ENCODE measurements at places on chromosomes 4 and X.

GRCh38 chr4:37721995-37722638 is 35.9 kb upstream of the RELL1 start:
- no peak for DNase-seq

- DNase-seq: no peak
Observed at GRCh38 chr4:55396308-55397125, 760 bp downstream of the TMEM165 start.

DNA sequence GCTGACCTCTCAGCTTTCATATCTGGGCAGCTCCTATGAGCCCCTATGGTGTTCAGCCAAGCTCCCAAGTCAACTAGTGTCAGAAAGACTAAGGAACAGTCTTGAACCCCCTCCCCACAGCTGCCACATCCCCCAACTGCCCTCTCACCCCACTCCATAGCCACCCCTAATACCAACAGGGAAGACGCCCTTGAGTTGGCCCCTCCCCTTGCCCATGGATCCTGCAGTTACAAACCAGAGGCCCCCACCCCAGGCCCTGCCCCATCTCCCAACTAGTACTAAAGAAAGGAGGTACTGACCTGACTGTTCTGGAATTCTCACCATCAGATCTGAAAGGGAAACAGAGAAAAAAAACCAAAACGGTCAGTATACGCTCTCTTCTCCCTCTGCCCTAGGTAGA is 10.2 kb upstream of the IQSEC2 start:
- no peak for DNase-seq

GRCh38 chrX:118286066-118286762 is 59.7 kb upstream of the WDR44 start:
- no peak for DNase-seq

DNA sequence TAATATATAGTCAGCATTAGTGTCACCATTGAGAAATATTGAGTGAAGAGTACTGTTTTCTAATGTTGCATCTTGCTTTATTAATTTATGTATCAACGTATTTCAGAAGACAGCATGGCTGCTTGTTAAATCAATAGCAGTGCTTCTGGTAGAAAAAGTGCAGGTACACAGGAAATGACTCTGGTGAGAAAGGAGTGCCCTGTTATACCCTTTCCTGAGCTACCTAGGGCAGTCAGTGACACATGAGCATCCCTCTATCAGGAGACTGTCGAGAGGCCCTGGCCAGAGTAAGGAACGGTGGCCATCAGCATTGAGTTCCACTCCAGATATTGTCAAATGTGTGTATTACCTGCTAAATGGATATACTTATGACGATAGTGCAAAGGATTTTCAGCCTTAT is 42.1 kb downstream of the SCML1 start:
- DNase-seq: no peak

DNA sequence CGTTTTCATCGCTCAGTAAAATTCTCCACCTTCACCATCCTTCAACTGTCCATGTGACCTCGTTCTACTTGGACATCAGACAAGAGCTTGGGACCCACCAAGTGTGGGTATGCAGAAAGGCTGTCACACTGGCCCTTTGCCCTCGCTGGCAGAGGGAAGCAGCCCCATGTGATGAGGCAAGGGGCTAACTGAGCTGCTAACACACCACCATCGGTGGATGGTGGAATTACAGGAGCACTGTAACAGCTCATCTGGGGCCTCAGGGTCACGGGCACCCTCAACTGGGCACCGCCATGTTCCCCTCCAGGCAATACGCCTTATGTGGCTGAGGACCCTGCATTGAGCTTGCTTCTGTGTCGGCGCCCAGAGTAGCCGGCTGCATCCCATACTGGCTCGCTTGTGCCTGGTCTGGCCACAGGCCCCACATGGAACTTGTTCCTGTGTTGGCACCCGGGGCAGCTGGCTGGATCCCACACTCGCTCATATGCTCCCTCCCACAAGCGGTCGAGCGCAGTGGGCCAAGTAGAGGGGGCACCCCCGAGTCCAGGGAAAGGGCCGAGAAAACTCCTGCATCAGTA is 109.5 kb downstream of the TAB3 start:
- no peak for DNase-seq

DNA sequence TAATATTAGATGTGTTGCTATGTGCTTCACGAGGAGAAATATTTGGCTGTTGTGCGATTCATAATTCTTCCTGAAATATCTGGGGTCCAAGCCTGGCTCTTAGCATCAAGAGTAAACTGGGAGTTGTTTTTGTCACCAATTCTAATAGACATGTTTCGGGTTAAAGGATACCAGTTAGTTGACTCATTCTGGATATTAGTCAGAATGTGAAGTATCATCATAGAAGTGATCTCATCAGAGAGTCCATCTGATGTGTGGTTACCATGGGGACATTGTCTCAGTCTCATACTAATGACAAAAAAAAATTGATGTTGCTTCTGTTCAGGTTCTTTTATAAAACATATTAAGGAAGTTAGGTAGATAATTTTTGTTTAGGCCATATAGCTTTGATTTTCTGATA is 57.2 kb upstream of the MTMR1 start:
- peak; percentile 37 for DNase-seq

- peak; percentile 79 for DNase-seq
Observed at GRCh38 chrX:13151828-13152517, 107.6 kb upstream of the FAM9C start.

DNA sequence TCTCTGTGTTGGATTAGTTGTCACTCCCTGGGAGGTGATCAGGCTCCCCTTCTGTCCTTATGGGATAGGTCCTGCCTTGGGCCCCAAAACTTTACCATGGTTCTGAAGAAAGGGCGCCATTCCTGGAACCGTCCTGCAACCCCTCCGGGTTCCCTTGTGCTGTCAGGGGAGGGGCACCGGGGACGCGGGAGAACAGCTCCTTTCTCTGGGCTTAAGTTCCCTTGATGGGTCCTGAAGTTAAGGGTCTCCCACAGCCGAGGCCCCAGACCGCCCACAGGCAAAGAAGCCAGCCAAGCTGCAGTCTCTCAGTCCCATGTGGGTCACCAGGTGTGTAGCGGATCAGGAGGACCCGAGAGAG is 44.8 kb downstream of the UGT2A3 start:
- DNase-seq: no peak

DNA sequence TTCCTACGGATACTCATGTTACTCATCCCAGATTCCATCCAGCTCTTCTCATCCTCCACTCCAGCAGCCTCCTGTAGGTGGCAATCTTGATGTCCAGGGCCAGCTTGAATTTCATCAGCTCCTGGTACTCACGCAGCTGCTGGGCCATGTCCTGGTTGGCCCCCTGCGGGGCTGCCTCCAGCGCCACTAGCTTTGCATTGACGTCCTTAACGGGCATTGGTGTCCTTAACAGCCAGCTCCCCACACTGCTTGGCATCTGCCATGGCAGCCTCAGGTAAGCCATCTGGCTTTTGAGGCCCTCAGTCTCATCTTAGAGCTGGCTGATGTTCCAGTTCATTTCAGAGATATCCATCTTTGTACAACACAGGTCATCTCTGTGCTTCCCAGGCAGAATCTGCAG is 223.7 kb downstream of the FGF13 start:
- DNase-seq: no peak

DNA sequence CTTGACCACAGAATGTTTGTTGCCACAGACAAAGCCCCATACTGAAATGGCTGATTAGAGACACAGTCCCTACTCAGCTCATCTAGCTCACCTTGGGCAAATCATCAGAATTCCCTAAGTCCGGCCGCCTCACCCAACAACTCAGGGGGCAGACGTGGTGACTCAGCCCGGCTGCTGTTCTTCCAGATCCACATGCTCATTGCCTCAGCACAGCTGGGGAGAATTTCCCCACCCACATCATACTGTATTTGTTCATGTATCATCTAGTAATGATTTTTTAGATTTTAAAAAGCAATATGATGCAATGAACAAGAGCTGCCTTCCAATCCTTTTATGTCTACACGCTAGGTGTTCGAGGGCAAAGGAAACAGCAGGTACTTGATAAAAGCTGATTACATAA is 333.8 kb upstream of the TENM3 start:
- DNase-seq: no peak

DNA sequence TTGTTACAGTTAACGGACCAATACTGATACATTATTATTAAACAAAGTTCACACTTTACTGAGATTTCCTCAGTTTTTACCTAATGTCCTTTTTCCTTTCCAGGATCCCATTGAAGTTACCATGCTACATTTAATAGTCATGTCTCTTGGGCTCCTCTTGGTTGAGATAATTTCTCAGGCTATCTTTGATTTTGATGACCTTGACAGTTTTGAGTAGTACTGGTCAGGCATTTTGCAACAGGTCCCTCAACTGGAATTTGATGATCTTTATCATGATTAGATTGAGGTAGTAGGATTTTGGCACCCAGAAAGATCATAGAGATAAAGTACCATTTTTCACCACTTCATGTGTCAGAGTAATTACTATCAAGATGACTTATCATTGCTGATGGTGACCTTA is 53.8 kb downstream of the NDNF start:
- DNase-seq: no peak

DNA sequence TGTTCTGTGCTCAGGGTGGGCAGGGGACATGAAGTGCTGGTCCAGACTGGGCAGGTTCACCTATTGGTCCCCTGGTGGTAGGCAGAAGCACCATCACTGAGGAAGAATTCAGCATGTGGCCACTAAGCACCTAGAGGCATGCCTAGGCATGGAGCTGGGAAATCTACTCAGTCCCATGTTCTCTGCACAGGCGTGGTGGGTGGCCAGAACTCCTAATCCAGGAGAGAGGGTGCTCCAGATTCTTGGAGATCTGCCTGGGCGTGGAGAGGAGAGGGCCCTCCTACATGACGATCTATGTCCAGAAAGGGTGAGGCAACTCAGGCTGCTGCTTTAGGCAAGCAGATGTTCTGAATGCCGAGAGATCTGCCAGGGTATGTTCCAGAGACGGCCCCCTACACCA is 44.6 kb upstream of the MAGEC2 start:
- no peak for DNase-seq

DNA sequence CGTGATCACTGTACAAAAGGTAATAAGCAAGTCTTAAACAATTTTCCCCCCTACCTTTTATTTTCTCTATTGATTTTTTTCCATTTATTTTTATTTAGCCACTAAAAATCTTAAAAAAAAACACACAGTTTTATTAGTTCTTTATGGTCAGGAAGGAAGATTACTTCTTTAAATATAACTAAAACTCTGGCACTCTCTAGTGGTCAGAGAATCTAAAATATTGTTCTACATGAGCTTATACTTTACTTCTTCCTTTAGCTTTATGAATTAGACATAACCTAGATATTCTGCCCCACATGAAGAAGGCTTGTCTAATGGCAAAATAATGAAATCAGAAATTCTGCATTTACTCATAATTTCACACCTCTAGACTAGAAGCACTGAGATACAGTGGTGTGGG is 135.2 kb downstream of the PDE5A start:
- no peak for DNase-seq

DNA sequence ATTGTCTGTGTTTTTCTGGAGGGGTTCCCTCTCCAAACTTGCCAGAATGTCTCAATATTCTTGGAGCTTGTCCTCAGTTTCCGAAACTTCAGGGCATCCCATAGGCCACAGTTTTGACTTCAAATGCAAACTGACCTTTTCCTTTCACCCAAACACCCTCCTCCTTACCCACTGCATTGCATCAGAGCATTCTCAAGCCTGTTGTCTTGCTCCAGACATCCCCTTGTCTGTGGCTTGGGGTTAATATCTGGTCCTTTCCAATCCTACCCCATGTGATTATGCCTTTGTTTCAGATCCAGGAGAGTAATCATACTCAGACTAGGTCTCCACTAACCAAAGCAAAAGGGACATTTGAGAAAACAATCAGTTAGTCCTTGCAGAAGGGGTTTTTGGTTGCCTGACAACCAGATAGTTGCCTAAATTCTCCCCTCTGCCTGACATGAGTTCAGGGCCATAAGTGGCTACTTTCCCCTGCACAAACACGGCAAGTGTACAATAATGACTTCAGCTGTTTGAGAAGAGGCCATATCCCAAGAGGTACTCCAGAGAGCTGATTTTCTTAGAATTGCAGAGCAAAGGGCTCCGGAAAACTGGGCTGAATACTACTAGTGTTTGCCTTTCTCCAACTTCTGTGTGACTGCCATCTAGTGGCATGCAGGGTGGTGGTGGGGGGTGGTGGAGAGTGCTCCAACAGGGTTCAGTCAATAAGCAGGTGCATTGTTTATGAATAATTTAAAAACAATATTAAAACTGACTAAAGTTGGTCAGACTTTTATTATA is 130.2 kb downstream of the CHRDL1 start:
- no peak for DNase-seq

GRCh38 chr4:52376132-52376704 is 282.9 kb downstream of the USP46 start:
- peak; percentile 16 for DNase-seq

GRCh38 chrX:43745938-43746721 is 90.0 kb downstream of the MAOA start:
- DNase-seq: no peak

GRCh38 chrX:51975360-51975759 is 81.9 kb downstream of the MAGED1 start:
- no peak for DNase-seq

DNA sequence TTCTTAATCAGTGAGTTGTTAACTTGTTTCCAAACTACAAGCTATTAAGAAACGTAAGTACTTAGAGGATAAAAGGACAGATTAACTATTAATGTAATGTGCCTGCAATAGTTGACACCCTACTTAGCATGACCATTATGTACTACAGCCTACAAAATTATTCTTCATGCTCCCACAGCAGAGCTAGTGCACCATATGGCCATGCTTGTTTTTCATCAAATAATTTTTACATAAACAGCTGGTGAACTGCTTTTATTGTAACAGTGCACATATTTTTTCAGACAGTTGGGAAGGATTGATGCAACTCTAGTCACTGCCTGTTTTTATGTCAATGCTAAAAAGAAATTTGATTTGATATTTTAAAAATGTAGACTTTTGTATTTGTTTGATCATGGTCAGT is 10.2 kb upstream of the MAGEB10 start:
- no peak for DNase-seq

GRCh38 chr4:186932631-186933187 is 209.1 kb upstream of the FAT1 start:
- no peak for DNase-seq

DNA sequence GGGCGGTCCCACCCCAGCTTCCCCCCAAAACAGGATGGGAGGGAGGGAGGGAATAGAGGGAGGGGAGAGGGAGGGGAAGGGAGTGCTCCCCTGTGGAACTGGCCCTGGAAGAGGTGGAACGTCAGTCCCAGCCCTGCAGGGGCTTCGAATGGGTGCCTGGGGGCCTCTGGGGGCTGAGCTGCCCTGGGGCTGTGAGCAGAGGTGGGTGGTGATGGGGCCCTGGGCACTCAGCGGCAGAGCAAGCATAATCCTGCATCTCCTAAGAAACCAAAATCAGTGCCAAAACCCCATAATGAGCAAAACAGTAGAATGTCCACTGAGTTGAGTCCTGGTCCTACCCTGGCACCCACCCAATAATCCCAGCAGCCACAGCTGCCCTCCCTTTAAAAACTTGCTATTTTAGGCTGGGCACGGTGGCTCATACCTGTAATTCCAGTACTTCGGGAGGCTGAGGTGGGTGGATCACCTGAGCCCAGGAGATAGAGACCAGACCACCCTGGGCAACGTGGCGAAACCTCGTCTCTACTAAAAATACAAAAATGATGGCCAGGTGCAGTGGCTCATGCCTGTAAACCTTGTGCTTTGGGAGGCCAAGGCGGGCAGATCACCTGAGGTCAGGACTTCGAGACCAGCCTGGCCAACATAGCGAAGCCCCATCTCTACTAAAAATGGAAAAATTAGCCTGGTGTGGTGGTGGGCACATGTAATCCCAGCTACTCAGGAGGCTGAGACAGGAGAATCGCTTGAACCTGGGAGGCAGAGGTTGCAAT is 11.1 kb downstream of the DOK7 start:
- no peak for DNase-seq

- DNase-seq: no peak
Observed at GRCh38 chr4:97530676-97531075, 612.6 kb downstream of the STPG2 start.
